Panc1 (cell line): ENCODE measurements at places on chromosomes 6 and 20.

GRCh38 chr6:4670290-4670689, 105.9 kb upstream of the CDYL start:
- no peak for DNase-seq

DNA sequence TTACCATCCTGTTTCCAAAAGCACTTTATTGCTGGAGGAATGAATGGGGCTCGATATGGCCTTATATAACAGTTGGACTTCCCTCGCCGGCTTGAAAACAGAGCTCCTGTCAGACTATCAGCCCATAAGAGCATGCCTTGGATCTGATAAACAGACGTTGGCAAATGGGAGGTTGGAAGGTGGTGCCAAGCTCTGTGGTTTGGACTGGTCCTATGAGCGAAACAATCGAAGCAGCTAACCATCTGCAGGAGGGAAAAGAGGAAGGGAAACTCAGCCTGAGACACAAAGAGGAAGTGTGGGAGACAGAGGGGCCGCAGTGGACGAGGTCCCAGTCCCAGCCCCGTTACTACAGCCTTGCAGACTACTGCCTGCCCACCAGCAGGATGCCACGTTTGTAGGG, 92.9 kb downstream of the TFAP2C start:
- DNase-seq, result no peak

DNA sequence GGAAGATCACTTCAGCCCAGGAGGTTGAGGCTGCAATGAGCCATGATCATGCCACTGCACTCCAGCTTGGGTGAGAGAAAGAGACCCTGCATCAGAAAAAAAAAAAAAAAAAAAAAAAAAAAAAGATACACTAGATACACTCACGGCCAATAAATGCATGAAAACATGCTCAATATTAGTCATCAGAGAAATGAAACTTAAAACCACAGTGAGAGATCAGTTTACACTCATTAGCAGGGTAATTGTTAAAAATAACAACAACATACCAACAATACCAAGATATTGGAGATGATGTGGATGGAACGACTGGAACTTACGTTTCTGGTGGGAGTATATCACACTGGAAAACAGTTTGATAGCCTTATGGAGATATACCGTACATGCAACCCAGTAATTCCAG, 29.9 kb downstream of the HS3ST5 start:
- no peak for DNase-seq

DNA sequence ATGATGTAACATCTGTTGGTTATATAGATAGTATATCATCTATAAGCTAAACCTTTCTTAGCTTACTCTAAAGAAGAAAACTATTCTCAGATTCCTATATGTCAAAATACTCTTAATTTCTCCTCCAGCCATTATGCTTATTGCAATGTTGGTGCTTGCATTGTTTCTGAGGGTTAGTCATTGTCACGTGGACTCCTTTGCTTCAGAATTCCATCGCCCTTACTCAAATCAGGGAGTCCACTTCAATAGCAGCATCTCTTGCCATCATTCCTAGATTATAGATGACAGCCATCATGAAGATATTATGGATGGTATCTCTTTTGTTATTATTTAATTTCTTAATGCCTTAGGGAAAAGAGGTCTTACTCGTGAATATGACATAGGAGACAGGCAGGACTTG, 776.1 kb downstream of the TENT5A start:
- DNase-seq, result no peak
